ENCODE measurements at places on chromosomes 7 and 10.

DNA sequence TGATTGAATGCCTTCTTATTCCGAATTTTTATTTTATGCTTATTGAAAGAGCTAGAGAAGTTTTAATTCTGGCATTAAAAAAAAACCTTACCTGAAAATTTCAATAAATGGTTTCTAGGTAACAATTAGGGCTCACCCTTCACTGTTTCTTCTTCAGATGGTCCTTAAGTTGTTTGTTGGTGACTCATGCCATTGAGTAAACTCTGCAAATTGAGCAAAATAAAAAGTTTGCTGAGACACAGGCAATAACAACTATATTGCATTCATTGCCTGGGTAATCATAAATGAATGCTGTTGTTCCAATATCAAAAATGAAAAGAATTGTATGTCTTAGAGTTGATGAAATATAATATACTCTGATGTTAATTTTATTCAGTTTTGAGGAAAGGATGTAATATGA, 300.3 kb downstream of the CDK14 start:
- no peak for DNase-seq

DNA sequence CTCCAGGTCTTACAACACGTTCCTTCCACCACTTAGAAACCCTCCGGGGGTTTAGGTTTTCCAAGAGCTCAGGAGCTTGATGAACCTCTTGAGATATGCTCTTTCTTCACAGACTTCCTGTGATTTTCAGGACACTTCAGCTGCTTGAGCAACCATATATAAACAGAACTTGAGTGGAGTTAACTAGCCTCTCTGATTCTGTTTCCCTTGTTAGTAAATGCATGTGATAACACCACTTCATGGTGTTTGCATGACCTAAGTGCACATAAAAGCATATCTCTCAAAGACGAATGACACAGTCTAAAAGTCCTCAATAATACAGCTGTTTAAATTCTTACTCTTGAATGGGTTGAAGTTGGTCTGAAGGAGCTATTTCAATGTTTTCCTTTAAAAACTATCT, 9.9 kb downstream of the PRR15 start:
- no peak for DNase-seq

- peak; percentile 26 for DNase-seq
These were observed 754.7 kb downstream of the GRID1 start for GRCh38 chr10:85611746-85612377.

DNA sequence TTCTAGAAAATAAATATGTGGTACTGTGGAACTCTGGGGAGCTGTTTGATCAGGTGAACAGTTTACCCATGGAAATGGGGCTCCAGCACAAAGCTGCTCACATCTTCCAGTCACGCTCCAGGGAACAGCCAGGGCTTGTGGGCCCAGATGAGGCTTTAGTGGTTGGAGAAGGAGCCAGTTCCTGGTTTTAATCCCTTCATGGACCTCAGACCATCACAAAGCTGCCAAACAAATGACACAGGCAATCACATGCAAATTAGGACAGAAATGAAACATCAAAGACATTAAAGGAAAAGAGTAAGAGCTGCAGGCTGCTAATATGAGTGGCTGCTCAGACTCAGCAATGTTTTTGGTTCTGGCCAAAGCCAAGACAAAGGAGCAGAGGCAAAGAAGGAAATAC, 2.2 kb upstream of the ATP6V0E2 start:
- DNase-seq: peak; percentile 29

DNA sequence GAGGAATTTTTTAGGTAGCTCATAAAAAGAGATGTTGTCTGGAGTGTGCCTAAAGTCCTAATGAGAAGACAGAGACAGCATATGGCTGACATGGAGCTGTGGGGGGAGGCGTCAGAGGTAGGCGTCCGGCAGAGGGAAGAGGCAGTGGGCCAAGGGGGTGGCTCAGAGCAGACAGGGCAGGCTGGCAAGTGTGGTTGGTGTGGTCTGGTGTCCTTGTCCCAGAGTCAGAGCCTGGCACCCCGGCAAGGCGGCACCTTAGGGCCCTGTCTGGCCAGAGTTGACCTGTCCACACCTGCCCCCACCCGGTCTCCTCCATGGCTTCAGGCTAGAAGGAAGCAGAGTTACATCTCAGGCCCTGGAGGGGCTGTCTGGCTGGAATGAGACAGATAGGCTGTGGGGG, 220.3 kb upstream of the ZNF32 start:
- DNase-seq: no peak

DNA sequence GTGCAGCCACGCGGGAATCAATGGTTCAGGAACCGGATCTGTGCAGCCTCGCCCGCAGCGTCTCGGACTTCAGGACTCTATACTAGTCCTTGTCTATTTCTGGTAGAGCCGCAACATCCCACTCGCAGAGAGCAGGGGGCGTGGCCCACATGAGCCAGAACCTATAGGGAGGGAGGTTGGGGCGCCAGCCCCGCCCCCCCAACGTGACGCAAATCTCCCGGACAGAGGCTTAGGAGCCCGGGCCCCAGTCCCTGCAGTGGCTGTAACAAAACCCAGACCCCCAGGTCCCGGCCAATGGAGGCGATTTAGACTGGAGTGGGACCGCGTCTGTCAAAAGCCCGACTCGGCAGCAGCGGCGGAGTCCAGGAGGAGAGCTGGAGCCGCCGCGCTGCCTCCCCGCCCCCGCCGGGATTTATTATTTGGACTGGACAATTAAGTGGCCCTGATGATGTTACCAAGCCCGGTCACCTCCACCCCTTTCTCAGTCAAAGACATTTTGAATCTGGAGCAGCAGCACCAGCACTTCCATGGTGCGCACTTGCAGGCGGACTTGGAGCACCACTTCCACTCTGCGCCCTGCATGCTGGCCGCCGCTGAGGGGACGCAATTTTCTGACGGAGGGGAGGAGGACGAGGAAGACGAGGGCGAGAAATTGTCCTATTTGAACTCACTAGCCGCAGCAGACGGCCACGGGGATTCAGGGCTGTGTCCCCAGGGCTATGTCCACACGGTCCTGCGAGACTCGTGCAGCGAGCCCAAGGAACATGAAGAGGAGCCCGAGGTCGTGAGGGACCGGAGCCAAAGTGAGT, at the start of gene NKX2-3:
NKX2-3 (plus strand) TSS at position 256 of the 809 bp plus-strand sequence; CDS start at position 446, 190 bp downstream.
- peak; percentile 88 for DNase-seq

- DNase-seq: no peak
These were observed 158.4 kb downstream of the ZMYND11 start for GRCh38 chr10:293636-294035.

DNA sequence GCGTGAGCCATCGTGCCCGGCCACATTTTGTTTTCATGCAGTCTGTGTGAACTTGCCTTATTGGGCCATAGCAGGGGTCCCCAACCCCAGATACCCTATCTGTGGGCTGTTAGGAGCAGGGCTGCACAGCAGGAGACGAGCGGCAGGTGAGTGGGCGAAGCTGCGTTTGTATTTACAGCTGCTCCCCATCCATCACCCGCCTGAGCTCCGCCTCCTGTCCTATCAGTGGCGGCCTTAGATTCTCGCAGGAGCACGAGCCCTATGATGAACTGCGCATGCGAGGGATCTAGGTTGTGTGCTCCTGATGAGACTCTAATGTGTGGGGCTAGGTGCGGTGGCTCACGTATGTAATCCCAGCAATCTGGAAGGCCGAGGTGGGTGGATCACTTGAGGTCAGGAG, 293.9 kb downstream of the CAMK1D start:
- DNase-seq: no peak

GRCh38 chr7:140402178-140402835, 1.6 kb upstream of the RAB19 start:
- no peak for DNase-seq

DNA sequence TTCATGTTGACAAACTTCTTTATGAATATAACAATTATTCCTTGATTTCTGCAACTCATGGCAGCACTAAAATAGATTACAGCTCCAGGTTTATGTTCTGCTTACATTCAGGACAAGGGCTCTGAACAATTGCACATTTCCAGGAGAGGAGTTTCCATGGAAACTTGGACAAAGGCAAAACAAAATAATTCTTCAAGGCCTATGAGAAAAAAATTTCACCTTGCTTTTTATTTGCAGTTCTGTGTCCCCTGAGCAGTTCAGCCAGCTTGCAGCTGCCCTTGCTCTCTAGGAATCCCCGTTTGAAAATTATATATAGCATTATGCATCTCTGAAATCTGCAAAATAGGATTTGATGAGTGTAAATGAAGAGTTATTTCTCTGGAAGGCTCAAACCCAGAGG, 71.7 kb downstream of the ARL4A start:
- DNase-seq: no peak

DNA sequence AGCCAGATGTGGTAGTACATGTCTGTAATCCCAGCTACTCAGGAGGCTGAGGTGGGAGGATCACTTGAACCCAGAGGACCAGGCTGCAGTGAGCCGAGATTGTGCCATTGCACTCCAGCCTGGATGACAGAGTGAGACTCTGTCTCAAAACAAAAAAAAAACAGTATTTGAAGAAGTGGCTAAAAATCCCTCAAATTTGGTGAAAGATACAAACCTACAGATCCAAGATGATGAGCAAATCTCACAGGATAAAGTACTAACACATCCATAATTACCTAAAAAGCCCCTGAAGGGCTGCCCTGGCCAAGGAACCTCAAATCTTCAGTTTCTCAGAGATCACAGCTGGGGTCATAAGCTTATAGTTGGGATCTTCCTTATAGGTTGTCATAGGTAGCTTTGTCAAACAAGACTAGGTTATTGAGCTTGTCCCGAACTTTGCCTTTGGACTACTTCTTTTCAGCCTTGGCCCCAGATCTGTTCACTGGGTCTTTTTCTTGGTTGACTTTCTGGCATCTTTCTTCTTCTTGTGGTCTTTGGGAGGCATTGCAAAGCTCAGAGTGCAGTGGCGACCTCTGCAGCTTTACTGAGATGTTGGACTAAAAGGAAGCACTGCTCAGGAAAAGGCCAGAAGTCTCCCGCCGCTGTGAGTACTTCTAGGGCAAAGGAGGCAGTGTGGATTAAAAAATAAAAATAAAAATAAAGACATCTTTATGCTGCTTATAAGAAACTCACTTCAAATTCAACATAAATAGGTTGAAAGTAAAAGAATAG, 28.6 kb upstream of the SAR1A start:
- no peak for DNase-seq

DNA sequence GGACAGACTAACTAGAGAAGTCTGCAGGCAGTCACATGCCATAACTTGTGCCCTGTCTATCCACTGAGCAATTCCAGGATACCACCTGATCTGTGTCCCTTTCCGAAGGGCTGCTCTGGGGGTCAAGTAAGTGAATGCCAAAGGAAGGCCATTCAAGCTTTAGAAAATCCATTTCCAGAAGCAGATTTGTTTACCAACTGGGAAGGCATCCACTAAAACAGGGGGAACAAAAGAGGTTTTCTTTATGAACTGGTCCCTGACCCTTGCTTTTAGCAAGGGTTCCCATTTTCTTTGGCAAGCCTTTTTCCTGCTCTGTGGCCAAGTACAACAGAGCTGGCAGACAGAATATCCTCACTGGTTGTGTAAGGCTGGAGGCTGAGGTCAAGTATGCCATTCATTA, 36.5 kb downstream of the ITPRID1 start:
- DNase-seq: no peak

DNA sequence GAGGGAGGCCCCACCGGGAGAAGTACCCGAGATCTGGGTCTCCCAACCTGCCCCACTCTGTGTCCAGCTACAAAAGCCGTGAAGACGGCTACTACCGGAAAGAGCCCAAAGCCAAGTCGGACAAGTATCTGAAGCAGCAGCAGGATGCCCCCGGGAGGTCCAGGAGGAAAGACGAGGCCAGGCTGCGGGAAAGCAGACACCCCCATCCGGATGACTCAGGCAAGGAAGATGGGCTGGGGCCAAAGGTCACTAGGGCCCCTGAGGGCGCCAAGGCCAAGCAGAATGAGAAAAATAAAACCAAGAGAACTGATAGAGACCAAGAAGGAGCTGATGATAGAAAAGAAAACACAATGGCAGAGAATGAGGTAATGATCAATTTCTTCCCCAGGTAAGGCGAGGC, 59.1 kb upstream of the PDCD4 start:
- DNase-seq: no peak

DNA sequence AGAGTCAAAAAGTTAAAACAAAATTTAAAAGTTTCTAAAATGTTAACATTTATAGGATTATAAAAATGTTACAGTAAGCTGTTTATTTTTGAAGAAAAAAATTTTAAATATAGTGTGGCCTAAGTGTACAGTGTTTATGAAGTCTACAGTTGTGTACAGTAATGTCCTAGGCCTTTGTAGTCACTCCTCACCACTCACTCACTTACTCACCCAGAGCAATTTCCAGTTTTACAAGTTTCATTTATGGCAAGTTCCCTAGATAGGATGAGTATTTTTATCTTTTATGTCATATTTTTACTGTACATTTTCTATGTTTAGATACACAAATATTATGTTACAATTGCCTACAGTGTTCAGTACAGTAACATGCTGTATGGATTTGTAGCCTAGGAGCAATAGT, 419.9 kb downstream of the ARL4A start:
- DNase-seq: no peak

DNA sequence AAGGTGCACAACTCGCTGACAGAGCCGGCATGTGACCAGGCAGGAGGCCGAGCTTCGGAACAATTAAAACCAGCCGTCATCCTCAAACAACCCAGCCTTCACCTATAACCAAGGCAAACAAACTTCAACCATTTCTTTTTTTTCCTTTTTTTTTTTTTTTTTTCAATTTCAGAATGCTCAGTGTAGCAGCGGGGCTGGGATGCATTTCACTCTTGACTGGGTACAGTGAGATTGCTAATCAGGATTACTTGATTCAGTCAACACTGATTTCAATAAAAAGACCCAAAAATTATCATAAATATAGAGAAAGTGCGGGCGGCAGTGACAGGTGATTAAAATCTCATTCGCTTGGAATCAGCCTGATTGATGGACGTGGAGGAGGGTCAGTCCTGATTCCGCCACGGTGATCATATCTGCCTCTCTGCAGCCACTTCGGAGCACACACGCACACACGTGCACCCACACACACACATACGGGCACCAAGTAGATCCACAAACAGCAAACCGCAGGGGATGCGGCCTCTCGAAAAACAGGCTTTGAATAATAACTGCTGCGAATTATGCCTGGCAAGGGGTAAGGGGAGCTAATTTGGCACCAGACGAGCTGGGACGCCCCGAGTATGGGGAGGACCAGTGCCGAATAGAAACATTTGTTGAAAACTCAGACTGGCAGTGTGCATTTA, 31.2 kb downstream of the EBF3 start:
- DNase-seq: no peak

DNA sequence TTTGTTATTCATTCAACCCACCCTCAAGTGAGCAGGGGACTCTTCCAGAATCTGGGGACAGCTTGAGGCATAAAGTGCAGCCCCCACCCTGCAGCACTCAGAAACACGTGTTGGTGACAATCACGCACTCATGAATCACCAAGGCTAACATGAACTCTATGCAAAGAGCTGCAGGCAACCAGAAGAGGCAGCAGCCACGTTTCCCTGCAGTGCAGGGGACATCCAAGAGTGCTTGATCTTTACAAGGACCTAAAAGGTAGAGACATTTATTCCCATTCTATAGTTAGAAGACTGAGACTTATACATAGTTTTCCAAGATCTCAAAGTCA, 135.2 kb upstream of the GDF10 start:
- no peak for DNase-seq
